ENCODE measurements at places on chromosomes 16 and 17.
A peak's percentile ranks its signal among the peaks of the same experiment; 100 is the strongest.

- DNase-seq = peak; percentile 74
Measured at GRCh38 chr17:34637548-34638525, 58.5 kb downstream of the TMEM132E start.

GRCh38 chr16:82655720-82656490, 29.1 kb downstream of the CDH13 start:
- no peak for DNase-seq

DNA sequence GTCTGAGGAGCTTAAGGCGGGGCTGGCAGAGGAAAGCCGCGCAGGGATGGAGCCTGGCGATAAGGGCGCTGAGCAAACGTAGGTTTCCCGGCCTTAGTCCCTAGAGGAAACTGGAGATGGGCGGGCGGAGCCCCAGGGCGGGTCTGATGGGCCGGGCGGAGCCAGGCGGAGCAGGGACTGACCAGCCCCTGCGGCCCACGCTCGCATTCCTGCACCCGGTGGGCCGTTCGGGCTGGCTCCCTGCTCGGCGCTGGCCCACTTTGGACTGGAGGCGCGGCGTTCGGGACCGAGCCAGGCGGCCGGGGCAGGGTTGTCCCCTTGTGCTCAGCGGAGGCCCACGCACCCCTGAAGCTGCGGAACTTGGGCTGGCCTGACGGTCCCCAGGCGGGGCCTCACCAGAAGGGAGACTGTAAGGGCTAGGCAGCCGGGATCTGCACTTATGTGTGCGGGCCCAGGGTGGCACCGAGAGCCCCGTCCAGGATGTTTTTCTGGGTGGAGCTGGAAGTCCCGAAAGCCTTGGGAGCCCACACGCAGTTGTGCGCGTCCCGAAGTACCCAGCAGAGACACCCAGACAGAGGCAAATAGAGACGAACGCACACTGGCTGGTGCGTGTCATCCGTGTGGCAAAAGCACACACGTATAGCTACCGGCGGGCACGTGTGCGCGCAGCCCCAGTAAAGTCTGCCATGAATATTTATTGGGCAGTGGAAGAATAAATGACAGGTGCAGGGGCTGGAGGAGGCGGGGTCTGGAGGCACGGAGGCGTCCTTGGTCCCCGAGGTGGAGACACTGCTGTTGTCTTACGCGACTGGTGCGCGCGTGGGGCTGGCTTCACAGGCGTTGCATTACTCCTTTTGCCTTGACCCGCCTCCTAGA, 1.4 kb downstream of the PYDC1 start:
- DNase-seq = peak; percentile 19

- DNase-seq = no peak
Measured at GRCh38 chr16:84294531-84295142, at the start of gene WFDC1. WFDC1 (plus strand) TSS chr16:84294878; CDS start chr16:84294972, 94 bp downstream.

- DNase-seq = peak; percentile 13
Measured at GRCh38 chr17:8420041-8420934, 15.4 kb upstream of the NDEL1 start.

- no peak for DNase-seq
Measured at GRCh38 chr17:51258756-51259563, 889 bp downstream of the MBTD1 start.

DNA sequence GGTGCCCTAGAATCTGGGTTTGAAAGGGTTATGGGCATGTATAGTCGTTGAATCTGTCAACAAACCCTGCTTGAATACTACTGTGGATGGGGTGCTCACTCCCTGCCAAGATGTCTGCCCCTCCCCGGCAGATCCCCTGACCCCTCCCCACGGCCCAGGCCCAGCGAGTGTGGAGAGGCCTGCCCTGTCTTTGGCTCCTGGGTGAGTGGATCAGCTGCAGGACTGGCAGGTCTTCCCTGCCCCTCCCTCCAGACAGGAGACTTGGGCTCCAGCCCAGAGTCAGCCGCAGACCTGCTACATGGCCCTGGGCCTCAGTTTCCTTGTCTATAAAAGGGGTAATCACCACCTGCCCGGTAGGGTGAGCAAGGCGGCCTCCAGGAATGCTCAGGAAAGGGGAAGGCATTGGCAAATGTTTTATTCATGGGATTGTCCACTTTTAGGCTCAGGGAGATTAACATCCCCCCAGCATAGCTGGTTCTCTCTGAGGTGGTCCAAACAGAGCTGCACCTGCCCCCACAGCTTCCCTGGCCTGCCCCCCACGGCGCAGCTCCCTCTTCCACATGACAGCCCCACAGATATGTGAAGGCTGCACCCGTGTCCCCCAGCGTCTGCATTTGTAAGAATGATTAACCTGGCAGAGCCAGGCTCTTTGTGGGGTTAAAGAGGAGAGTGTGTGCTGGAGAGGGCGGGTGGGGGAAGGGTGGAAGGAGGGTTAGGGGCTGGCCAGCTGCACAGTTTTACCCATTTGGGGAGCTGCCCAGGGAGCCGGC, 18.5 kb upstream of the SPNS2 start:
- DNase-seq = no peak

GRCh38 chr16:69035375-69035774, 70.1 kb upstream of the HAS3 start:
- no peak for DNase-seq

DNA sequence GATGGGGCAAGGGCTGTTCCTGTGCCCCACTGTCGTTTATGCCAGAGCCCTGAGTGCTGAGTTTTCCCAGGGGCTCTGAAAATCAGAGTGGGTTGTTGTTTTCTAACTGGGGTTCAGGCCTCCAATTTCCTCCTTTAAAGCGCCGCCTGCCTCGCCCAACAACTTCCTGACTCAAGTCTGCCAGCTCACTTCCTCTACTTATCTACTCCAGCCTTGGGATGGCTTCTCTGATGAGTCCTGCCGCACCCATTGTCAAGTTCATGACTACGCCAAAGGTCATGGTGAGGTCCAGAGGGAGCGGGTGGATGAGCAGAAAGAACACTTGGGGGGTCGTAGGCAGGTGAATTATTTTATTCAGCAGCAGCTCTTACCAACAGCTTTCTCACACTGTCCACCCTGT, 104.7 kb downstream of the UTP18 start:
- DNase-seq = peak; percentile 16

GRCh38 chr17:77451245-77451893, 310.6 kb downstream of the SEC14L1 start:
- DNase-seq = peak; percentile 58

DNA sequence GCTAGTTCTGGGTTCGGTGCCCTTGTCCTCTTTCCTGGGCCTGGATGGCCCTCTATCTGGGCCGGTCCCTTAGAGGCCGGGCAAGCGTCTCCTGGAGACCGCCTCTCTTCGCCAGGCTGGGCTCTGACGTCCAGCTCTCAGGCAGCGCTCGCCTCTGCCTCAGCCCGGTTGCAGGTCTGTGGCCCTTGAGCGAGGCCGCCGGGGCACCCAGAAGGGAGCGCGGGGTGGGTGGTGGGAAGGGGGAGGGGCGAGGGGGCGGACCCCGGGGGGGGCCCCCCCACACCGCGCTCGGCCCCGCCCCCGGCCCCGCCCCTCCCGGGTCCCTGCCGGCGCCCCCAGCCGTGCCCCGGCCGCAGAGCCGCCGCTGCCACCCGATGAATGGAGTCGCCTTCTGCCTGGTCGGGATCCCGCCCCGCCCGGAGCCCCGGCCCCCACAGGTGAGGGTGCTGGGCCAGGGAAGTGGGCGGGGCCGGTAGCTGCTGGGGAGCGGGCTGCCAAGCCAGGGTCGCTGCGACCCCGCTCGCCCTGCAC, at the start of gene ARHGAP23:
Gene ARHGAP23, plus strand, starts transcription at position 353 of the 531 bp plus-strand sequence. Its CDS starts 22 bp downstream, at position 375.
- DNase-seq = peak; percentile 40

Data from CD4-positive, alpha-beta T cell treated with Interferon gamma for 1 hour (primary cell).